ENCODE measurements at places on chromosomes 1 and 21.

- no peak for DNase-seq
Measured at GRCh38 chr1:170590921-170591705, 59.1 kb downstream of the GORAB start.

DNA sequence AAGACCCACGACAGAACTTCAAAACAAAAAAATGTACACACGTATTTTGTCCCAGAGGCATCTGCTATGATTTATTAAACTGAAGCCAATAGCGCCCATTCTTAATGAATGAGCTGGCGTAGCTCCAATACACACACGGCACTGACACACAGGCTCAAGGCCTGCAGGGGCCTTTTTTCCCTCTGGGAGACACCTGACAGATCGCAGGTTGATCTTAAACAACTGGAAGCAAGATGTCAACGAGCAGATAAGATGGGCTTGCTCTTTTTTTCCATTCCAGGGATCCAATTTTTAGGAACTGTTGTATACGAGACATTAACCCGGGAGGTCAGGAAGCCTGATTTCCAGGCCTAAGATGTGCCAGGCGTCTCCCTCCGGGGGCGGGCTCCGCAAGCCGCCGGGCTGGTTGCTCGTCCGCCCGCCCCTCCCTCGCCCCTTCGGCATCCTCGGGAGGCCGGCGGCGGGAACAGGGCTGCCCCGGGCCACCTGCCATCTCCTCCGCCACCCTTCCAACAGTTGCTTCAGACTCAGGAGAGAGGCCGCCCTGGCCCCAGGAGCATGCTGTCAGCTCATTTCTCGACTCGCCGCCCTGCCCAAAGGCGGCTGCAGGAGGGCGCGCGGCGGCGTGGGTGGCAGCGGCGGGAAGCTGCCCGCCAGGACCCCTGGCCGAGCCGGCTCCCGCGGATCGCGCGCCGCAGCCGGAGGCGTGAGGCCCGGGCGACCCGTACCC lies 735 bp downstream of the TTC13 start:
- no peak for DNase-seq

GRCh38 chr1:236064674-236065508 lies at the start of gene NID1:
NID1 (minus strand) TSS chr1:236065090; CDS start chr1:236065079, 11 bp downstream.
- DNase-seq, result peak; percentile 22

DNA sequence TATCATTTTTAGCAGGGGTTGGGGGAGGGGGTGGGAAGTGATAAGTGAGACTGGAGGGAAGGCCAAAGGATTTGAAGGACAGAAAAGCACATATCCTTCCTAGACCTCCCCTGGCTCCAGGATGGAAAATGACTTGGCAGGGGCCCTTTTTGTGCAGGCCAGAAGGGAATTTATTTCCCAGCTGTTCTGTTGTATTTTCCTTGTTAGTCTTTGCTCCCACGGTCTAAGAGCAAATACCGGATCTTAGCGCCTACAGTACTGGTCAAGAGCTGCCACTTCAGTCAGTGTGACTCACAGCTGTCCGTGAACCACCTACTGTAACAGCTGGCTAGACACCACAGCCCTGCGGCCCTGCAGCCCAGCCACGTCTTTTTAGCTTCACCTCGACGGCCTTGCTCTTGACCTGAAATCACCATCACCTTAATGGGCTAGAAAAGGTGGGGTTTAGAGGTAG lies 51.0 kb upstream of the ERRFI1 start:
- DNase-seq, result no peak

- no peak for DNase-seq
Measured at GRCh38 chr1:38527373-38527966, 332.1 kb downstream of the RRAGC start.

DNA sequence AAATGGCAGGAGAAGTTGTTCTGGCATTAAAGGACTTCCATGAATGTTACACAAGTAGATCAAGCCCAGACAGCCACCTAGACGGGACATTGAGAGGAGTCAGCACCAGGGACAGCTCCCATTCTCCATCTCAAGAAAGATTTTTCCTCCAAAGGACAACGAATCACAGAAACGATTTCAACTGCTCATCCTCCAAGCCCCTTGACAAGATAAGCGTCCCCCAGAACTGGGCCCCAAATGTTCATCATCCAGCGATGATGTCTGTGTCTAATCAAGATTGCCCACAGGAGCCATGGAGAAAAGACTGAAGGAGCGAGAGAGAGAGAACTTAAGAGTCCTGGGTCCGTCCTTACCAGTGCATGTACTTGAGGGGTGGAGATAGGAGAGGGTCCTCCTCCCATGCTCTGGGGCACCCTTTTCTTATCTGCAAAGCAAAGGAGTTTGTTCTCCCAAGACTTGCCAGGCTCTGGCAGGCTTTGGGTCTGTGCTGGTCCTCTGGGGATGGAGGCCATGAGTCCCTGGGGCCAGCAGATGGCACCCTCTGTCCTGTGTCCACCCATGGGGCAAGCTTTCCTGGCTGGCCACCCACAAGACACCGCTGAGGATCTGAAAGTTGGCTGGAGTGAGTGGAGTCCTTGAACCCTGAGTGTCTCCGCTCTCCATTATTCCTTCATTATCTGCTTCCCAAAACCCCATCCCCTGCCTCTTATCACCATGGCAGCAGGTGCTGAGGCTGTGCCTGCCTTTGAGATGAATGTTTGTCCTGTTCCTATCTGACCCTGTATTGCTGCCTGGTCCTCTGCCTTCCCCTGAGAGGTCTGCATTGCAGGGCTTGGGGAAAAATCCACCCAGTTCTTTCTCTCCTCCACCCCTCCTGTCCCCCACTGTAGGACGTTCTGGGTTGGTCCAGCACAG lies 164.6 kb downstream of the ACTL8 start:
- no peak for DNase-seq

DNA sequence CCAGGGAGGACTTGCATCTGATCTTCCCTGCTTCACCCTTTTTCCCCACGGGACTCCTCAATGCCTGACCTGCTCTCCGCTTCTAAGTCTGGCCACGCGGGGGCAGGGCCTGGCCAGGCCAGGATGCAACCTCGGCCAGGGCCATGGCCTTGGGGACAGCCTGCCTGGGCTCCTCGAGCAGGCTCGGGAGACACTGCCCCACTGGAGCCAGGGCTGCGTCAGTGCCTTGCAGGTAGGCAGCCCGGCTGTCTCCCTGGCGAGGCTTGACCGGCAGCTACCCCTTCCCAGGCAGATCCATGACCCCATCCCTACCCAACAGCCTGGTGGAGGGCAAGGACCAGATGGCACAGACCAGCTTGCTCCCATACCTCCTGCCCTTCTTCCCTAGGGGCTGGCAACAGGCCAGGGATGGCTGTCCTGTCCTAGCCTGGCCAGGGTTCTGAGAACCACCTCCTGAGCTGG lies 2.7 kb upstream of the PRDM16 start:
- DNase-seq, result no peak

Data from GOT3 (cell line).